Activated CD4-positive, alpha-beta T cell treated with anti-CD3 and anti-CD28 coated beads, Interleukin-2, amount 10 ng/mL, durations not matched to agents 24 days and 14 days (primary cell): ENCODE measurements at places on chromosomes 7 and 10.
A peak's percentile ranks its signal among the peaks of the same experiment; 100 is the strongest.

- DNase-seq: no peak
Observed at GRCh38 chr10:92430103-92430502, 139.1 kb downstream of the MARCHF5 start.

DNA sequence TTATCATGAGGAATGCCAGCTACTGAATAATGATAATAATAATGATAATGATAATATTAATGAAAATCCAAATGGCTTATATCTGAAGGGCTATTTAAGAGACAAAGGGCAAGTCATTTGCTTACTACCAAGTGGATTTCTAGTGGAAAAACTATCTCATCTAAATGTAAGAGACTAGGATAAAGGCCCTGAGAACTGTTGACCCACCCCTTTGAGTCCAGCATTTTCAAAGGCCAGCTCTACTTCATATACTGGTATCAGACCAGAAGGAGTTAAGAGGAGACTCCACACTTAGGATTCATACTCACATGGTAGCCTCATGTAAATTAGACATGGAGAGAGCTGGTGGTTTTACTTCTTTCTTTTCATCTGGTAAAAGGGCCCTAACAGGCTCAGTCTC is 76.0 kb downstream of the PHYHIPL start:
- DNase-seq: no peak

DNA sequence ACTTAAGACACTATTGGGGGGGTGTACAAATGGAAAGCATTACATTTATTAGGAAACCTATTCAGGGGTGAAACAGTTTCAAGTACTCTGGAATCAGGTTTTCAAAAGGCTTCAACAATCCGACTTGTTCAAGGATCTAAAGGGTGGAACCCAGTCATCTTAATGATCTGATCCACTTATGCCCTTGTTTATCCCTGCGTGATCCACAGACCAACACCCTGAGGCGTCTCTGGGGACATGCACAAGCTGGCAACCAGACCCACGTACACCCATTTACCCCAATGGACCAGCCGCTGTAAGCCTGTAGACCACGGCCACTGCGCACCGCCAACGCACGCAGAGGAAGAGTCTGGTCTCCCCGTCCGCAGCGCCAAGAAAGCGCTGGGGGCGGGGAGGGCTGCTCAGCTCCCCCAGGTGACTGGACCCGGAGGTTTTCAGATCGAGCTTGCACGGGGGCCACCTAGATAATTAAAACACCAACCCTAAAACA is 13.4 kb downstream of the HNRNPF start:
- DNase-seq: no peak

GRCh38 chr10:110207011-110207804 is at the start of gene MXI1:
Gene MXI1, plus strand, starts transcription at chr10:110207605. Its CDS starts 204 bp downstream, at chr10:110207809.
- peak; percentile 84 for DNase-seq

GRCh38 chr10:25858076-25858475 is 76.0 kb upstream of the MYO3A start:
- DNase-seq: no peak

- DNase-seq: no peak
Observed at GRCh38 chr7:154975984-154976383, 26.9 kb downstream of the PAXIP1 start.

- DNase-seq: no peak
Observed at GRCh38 chr10:57102236-57102635, 741.2 kb upstream of the ZWINT start.

GRCh38 chr7:45699726-45700390 is 125.7 kb downstream of the ADCY1 start:
- no peak for DNase-seq

DNA sequence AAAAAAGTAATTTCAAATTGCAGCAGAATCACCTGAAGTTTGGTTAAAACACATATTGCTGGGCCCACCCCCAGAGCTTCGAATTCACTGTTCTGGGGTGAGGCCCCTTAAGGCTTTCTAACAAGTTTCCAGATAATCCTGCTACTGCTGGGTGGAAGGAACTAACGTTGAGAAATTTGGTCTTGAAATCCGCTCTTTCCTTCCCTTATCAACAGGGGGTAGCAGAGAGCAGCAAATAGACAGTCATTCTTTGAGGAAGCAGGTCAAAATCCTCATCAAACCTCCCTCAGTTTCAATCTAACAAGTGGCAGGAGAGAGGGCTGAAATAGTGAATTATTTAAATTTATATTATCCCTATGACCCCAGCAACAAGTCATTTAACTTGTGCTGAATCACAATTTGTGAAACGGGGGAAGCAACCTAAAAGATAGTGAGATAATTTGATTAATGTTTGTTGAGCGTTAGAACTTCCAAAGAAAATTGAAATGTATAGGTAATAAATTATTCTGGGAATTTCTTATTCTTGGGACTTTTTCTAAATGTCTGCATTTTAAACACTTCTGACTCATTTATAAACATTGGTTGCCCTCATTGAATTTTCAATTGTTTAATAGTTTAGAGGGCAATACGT is 21.7 kb upstream of the MALSU1 start:
- DNase-seq: peak; percentile 86

- DNase-seq: no peak
Observed at GRCh38 chr7:20577441-20578071, 37.9 kb upstream of the ABCB5 start.

GRCh38 chr7:34133983-34134782 is 228.8 kb downstream of the BMPER start:
- peak; percentile 56 for DNase-seq

- no peak for DNase-seq
Observed at GRCh38 chr7:18268571-18268970, 227.0 kb upstream of the HDAC9 start.

DNA sequence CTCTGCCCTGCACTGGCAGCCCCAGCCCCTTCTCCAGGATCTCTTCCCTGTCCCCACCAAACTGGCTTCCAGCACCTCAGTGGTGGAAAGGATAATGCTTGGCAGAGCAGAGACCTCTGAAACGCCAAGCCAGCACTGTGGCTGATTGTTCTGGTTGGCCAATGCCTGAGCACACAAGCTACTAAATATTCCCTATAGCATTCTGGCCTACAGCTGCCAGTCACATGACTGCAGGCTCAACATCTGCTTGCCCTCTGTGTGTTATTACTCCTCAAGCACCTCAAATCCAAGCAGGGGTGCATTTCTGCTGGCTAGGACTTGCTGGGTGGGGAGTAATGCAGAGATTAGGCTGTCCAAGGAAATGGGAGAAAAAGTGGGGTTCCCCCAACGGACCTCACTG is 6.1 kb downstream of the TBATA start:
- no peak for DNase-seq

DNA sequence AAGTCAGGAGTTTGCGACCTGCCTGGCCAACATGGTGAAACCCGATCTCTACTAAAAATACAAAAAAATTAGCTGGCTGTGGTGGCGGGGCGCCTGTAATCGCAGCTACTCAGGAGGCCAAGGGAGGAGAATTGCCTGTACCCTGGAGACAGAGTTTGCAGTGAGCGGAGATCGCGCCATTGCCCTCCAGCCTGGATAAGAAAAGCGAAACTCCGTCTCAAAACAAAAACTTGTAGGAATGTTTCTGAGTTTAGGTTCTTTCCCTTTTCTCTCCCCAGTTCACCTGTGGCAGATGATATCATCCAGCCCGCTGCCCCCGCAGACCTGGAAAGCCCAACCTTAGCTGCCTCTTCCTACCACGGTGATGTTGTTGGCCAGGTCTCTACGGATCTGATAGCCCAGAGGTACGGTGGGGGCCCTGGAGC is 138.8 kb upstream of the BTBD16 start:
- no peak for DNase-seq

GRCh38 chr10:100970914-100971811 is 1.9 kb downstream of the SEMA4G start:
- DNase-seq: no peak

DNA sequence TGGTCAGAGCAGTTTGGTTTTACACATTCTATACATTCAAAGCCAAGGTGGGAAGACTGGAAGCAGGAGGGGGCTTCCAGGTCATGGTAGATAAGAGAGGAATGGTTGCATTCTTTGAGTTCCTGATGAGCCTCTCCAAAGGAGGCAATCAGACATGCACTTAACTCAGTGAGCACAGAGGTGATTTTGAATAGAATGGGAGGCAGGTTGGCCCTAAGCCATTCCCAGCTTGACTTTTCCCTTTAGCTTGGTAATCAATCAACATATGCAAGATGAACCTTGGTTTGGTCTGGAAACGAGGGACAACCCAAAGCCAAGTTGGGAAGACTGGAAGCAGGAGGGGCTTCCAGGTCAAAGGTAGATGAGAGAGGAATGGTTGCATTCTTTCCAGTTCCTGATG is 31.4 kb downstream of the TCERG1L start:
- DNase-seq: peak; percentile 22

DNA sequence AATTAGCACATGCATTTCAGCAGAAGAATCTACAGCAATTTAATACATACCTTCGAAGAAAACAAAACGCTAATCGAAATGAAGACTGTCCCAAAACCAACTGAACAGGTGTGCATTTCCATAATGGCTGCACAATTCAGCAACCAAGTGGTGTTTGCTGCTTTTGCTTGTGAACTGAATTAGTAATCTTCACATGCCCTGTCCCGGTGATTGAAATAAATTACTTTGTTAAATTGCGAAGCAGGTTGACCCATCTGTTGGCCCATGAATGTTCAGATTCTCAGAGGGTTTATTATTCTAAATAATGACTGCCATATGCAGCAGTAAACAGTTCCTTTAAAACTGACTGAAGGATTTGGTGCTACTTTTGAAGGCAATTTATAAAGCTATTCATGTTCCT is 445.2 kb upstream of the NFE2L3 start:
- no peak for DNase-seq

GRCh38 chr7:4675771-4676367 is 6.2 kb upstream of the FOXK1 start:
- no peak for DNase-seq
